Keratinocyte (primary cell): ENCODE measurements at places on chromosomes 3 and 15. TPM values are rescaled to one million over a fixed set of nuclear protein-coding genes. Genes with fewer than 3 reads are reported as not detected.

GRCh38 chr15:39429898-39430357, 151.0 kb upstream of the THBS1 start:
- no peak for DNase-seq

PRR23A gene
- polyA plus RNA-seq = not detected in 3 replicates

GCSAM gene
- polyA plus RNA-seq = 1.7 to 2.9 TPM (median 2.5 TPM) in 3 replicates

GRCh38 chr15:69637818-69638217, 185.2 kb downstream of the RPLP1 start:
- DNase-seq = no peak

ANKRD63 gene
- polyA plus RNA-seq = not detected in 3 replicates
